ENCODE measurements at places on chromosomes 2 and 18.

DNA sequence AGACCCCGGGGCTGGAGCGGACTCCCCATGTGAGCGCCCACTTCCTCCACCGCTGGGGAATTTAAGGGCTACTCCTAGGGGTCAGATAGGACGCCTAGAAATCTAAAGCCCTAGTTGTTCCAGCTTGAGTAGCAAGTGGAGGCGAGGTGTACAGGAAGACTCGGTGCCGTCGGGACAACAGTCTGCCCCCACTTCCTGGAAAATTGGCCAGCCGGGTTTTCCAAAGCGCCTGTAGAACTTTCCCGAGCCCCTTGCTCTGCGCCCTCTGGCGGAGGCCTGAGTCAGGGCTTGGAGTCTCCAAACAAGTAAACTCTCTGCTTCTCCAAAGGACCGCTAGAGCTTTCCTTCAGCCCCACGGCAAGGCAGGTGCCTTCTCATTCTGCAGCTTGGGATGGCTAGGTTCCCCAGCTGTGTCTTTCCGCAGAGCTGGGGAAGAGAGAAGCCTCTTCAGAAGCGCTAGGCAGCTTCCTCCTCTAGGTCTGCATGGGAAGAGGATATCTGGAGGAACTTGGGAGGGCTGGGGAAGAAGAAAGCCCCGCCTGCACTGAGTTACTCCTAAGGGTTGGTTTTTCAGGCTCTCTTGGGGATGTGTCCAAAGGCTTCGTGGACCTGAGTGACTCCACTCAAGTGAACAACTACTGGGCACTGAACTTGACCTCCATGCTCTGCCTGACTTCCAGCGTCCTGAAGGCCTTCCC lies 681 bp downstream of the SPR start:
- no peak for DNase-seq

DNA sequence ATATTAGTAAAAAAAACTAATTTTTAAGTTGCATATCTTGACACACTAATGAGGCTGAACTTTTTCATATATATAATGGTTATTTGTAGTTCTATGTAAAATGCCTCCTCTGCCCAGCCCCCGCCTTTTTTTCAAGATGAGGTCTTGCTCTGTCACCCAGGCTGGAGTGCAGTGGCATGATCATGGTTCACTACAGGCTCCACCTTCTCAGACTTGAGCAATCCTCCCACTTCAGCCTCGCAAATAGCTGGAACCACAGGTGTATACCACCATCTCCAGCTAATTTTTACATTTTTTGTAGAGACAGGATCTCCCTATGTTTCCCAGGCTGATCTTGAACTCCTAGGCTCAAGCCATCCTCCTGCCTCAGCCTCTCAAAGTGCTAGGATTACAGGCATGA lies 24.3 kb downstream of the ATF2 start:
- DNase-seq, result no peak

DNA sequence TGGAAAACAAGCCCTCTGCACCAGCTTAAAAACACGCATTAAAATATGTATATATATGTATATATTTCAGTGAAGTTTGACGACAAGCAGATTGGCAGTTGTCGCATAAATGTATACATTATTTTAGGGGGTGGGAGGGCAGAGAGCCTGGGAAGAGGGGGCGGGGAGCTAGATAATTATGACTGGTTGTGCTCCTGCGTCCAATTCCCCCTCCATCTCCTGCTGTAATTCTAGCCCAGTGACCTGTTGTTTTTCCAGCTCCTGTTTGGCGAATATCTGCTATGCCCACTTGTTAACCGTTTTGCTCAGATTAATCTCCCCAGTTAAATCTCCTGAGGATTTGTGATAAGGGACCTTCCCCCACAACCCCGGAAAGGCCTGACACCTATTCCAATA lies 656 bp downstream of the UNC80 start:
- DNase-seq, result no peak

GRCh38 chr2:227238238-227239237 lies 74.1 kb downstream of the COL4A3 start:
- no peak for DNase-seq

DNA sequence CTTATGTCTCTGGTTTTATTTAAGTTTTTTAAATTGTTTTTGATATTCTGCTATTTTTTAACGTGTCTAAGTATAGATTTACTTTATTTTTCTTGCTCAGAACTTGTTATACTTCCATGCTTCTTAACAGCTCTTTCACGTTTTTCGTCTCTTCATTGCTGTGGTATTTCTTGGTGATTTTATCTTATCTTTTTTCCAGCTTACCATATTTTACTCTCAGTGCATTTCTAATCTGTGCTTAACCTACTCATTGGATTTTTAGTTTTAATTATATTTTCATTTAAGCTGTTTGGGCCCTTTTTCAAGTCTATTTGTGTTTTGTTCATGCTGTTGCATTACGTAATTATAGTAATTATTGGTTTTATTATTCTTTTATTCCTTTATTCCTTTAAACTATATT lies 11.1 kb downstream of the SLC9A2 start:
- DNase-seq, result no peak

GRCh38 chr18:49967636-49968313 lies 154.4 kb upstream of the ACAA2 start:
- DNase-seq, result no peak

DNA sequence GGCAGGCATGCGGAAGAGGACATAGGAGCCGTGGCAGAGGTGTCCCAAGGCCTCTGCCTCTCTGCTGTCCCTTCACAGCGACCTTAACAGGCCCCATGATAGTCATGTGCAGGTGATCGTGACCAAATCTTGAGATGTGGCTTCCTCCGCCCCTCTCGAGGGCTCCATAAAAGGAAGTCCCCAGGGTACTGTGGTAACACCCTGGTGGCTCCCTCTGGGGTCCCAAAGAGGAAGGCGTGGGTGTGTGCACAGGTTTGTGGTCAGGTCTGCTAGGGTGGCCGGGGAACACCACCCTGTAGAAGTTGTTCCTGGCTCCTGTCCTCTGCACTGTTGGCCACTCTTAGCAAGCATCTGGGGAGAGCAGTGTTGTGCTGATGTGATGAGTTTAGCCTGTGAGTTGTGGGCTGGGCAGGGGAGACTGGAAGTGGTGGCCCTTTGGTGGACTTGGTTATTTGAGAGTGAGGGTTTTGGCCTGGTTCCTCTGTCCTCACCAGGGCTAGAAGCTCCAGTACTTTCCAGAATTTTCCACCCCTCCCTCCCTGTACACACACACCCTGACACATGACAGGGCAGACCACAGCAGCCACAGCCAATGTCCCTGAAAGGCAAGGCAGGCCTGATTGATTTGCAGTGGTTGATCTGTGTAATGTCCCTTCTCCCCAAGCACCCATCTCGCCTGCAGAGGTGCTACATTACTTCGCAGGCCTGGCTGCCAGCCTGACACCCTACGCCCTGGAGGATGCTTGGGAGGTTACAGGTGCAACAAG lies 68.9 kb upstream of the BOD1L2 start:
- no peak for DNase-seq

DNA sequence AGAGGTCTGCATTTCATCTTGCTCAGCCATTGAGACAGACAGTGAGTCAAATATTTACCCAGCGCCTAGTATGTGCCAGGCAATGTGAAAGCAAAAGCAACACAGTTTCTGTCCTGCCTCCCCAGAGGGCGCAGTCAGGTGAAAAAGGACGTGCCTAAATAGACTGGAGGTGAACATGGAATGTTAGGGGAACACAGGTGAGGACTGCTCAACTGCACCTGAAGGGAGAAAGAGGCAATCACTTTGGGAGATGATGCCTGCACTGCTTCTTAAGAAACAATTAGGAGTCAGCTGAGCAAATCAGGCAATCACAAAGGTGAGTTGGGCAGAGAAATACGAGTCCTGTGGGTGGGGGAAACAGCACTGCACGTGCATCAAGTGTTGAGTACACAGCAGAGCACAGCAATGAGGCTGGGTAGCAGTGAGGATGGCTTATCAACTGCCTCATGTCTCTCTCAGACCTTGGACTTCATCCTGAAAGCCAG lies 218.3 kb upstream of the SMAD7 start:
- no peak for DNase-seq

GRCh38 chr18:77093067-77093430 lies 39.5 kb downstream of the MBP start:
- no peak for DNase-seq

- no peak for DNase-seq
These were observed 199.4 kb downstream of the LRRTM1 start for GRCh38 chr2:80105015-80105640.

- no peak for DNase-seq
These were observed 53.8 kb upstream of the FOSL2 start for GRCh38 chr2:28338831-28339321.

DNA sequence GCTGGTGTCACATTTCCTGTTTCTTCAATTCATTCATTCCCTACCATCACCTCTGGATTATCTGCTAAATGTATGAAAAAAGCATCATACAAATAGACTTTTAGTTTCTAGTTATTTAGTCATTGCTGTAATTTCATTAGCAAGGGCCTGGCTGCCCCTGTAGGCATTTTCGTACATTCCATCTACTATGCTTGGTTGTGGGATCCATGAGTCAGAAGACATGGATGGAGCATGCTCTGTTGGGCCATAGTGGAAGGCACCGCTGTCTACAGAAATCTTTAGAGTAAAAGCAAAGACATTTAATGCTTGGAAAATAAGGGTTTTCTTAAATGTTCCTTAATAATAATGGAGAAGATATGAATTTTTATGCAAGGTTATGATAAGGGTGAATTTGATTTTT lies 324.8 kb upstream of the MEIS1 start:
- no peak for DNase-seq

- no peak for DNase-seq
These were observed 5.4 kb downstream of the NPPC start for GRCh38 chr2:231920795-231921194.

DNA sequence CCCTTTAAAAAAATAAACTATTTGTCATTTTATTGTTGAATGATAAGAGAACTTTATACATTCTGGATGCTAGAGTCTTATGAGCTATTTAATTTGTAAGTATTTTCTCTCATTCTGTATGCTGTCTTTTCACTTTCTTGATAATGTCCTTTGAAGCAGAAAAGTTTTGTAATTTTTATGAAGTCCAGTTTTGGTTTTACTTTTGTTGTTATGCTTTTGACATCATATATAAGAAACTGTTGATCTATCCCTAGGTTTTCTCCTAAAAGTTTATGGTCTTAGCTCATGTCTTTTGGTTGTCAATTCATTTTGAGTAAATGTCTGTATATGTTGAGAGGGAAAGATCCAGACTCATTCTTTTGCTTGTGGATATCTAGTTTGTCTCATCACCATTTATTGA lies 52.5 kb downstream of the TMEM247 start:
- DNase-seq, result no peak

- no peak for DNase-seq
These were observed 237.5 kb downstream of the LDLRAD4 start for GRCh38 chr18:13455960-13456481.

- DNase-seq, result no peak
These were observed 797 bp downstream of the KLHL14 start for GRCh38 chr18:32771871-32772580.

DNA sequence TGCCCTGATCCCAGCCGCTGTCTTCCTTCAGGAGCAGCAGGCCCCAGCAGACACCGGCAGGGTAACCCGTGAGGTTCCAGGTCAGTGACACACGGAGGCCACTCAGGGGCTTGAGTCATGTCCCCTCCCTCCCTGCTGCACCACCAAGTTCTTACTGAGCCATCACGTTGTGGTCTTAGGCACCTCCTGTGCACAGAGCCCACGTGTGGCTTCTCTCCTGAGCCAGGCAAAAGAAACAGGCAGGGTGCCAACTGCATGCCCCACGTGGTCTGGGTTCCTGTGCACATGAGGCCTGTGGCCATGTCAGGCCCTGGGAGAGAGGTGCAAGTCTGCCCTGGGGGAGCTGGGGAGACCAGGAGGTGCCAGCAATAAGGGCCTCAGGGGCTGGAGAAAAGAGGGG lies 264.8 kb downstream of the KLHL29 start:
- no peak for DNase-seq

GRCh38 chr2:139685090-139685983 lies 905.1 kb upstream of the NXPH2 start:
- no peak for DNase-seq

GRCh38 chr18:75324686-75325257 lies 102.7 kb downstream of the SMIM21 start:
- DNase-seq, result no peak

GRCh38 chr2:161150704-161151103 lies 9.5 kb upstream of the TANK start:
- DNase-seq, result no peak

DNA sequence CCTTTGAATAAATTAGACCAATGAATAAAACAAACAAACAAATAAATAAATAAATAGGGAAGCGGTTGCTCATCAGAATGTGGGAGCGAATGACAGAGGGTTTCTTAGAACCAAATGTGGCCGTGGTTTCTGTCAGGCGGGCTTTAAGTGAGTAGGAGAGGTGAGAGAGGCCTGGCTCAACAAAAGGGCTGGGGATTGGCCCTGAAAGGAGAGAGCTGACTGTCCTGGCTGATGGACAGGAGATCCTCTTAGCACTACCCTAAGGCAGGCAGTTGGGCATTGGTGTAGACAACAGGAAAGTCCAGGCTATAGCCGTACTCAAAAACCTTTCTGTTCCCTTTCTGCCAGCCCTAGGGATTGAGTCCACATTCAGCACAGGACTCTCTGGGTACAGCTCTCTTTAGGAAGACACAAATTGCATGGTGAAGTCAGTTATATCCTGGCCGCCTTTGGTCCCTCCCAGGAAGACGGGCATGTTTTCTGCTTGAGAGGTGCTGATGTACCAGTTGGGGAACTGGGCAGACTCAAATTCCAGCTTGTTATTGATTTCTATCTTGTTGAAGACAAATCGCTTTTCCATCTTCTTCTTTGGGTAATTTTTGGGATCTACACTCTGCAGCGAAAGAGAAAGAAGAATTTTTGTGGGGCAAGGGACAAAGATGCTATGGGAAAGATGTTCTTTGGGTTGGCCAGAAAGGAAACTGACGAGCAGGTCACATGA lies 6.5 kb downstream of the IL1B start:
- no peak for DNase-seq

- no peak for DNase-seq
These were observed 141.6 kb downstream of the HDAC4 start for GRCh38 chr2:239259173-239259572.

GRCh38 chr2:120552800-120553481 lies 182.7 kb upstream of the GLI2 start:
- no peak for DNase-seq

GRCh38 chr2:112065486-112065885 lies 10.4 kb downstream of the TMEM87B start:
- DNase-seq, result no peak

DNA sequence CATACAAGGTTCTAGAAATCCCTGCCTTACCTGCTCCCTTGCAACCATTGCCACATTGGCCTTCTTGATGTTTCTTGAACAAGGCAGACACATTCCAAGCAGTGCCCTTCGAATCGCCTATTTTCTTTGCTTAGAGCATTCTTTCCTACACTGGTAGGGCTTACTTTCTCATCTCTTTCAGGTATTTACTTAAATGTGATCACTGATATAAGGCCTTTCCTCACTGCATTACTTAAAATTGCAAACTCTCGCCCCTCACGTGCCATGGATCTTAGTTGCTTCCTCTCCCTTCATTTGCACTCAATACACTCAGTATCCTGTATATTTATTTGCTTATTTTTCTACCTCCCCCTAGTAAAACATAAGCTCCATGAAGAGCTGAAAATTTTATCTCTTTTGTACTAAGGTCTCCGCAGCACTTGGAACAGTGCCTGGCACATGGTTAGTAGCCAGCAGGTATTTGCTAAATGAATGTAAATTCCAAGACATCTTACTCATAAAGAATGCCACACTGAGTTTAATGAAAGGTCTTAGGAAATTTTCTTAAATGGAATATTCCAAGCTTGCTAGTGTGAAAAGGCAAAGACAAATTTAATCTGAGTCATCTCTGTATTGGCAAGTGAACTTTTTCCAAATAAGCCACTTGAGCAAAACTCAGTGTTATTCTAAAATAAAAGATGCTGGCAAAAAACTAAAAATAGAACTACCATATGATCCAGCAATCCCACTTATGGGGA lies 42.4 kb upstream of the FIGN start:
- DNase-seq, result peak; percentile 84

- no peak for DNase-seq
These were observed 2.7 kb downstream of the SLC4A3 start for GRCh38 chr2:219629976-219630695.

All from BJ (cell line).